NCI-H526 treated with DMSO at 0.1 percent for 48 hours (cell line): ENCODE measurements at places on chromosomes 6 and 20.

- no peak for DNase-seq
Measured at GRCh38 chr6:6851059-6851948, 256.5 kb upstream of the RREB1 start.

- no peak for DNase-seq
Measured at GRCh38 chr20:3105256-3106137, 21.0 kb upstream of the AVP start.

- no peak for DNase-seq
Measured at GRCh38 chr6:112923940-112924587, 576.9 kb downstream of the RFPL4B start.

GRCh38 chr6:113524826-113525225 is 332.3 kb upstream of the MARCKS start:
- DNase-seq = no peak

DNA sequence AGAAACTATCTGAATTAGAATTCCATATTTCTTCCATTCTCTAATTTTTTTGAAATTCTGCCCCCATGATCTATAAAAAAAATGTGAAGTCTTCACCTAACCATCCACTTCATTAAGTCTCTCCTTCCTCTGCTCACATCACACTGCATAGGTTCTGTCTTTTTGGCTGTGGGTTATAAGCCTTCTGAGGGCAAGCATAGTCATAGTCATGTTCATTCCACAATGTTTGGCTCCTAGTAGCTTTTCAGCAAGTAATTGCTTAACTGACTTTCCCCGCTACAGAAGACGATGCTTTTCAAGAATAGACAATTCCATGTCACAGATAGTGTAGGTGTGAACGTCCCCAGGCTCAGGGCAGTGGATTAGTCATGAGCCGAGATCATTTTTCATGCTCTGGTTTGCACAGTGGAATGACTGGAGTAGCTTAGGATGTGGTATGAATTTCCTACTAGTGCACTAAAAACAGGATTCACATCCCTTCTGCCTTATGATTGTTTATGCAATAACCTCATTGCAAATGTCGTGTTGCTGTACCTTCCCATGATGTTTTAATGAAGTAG is 29.1 kb downstream of the WRNIP1 start:
- no peak for DNase-seq

- DNase-seq = peak; percentile 84
Measured at GRCh38 chr6:21653905-21654304, 60.4 kb downstream of the SOX4 start.

GRCh38 chr6:53662457-53662856 is 3.1 kb downstream of the KLHL31 start:
- DNase-seq = no peak

- DNase-seq = no peak
Measured at GRCh38 chr6:141491684-141492083, 641.0 kb upstream of the GJE1 start.
